GM23338 (cell line): ENCODE measurements at places on chromosomes 6 and 20.

DNA sequence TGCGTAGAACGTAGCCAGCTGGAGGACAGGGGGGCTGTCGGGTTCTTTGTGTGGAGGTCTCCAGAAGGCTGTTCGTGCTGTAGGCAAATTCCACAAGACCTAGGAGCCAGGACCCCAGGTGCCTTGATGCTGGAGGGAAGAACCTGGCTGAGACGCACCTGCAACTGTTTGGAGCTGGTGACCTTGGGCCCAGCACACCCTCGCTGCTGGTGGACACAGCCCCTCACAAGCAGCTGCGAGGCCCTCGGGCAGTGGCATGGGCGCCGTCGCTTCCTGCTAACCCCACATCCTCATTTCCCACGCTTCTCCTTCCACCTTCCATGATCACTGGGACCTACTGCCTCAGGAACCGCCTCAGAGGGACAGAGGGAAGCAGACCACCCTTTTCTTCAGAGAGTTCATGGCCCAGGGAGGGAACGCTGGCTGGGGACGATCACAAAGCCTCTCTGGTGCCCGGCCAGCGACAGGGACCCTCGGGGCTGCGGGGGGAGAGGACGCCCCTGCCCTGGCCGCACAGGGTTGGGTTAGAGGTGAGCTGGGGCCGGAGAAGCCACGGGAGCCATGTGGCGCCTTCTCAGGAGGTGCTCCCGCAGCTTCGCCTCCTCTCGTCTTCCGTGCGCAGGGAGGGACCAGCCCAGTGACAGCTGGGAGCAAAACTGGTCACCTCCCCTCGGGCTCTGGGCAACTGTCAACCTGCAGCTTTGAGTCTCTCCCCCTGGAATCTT lies 18.4 kb downstream of the DLL1 start:
- no peaks in the 10 kb centered on the region for H3K36me3 ChIP-seq
- no peak for DNase-seq
- no peaks in the 10 kb centered on the region for H3K4me1 ChIP-seq
- H3K27ac ChIP-seq = no peak overlapping the region

DNA sequence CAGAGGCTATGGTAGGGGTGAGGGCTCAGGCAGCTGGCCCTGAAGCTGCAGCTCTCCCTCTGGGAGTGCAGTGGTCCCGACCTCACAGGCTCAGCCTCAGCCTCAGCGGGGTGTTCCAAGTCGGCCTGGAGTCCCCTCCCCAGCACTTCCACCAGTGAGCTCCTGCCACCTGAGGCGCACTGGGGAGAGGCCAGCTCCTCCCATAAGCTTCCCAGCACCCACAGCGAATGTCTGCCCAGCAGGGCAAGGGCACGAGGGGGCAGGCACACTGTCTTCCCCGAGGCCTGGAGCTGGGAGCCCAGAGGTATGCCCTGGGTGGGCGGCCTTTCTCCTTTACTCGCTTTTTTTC lies 53.2 kb upstream of the SLCO4A1 start:
- H3K27me3 ChIP-seq = no peaks in the 10 kb centered on the region
- no peak for DNase-seq
- no peak overlapping the region for H3K27ac ChIP-seq
- no peaks in the 10 kb centered on the region for H3K36me3 ChIP-seq

DNA sequence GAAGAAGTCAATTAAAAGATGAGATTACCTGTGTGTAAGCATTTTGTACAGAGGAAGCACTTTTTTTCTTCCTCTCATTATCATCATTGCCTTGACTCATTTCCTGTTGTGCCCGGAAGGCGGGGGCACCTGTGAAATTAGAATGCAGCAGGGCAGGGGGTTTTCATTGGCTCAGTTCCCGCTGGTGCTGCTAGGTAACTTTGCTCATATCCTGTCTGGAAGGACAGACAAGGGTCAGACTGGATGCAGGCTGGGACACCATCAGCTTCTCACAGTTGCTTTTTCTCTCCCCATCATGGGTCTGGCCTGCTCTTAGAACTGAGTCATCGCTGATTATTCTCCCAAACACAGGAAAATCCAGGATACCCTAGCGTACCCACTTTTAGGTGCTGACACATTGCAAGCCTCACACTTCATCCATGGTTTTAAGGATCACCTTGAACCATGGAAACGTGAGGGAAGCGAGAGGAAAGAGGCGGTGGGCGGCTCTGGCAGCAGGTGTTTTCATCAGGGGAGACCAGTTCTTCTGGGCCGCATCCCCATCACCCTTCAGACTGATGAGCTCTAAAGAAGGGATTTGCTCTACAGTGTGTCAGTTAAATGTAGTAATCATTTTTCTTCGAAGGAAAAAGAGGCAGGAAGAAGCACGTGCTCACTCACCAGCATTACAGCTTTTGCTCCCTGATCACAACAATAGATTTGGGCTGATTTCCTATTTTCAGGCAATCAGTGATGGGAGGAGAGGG lies 195.7 kb upstream of the SASH1 start:
- H3K4me3 ChIP-seq = no peak overlapping the region
- no peaks in the 10 kb centered on the region for H3K36me3 ChIP-seq
- DNase-seq = peak; percentile 26
- no peaks in the 10 kb centered on the region for H3K4me1 ChIP-seq

DNA sequence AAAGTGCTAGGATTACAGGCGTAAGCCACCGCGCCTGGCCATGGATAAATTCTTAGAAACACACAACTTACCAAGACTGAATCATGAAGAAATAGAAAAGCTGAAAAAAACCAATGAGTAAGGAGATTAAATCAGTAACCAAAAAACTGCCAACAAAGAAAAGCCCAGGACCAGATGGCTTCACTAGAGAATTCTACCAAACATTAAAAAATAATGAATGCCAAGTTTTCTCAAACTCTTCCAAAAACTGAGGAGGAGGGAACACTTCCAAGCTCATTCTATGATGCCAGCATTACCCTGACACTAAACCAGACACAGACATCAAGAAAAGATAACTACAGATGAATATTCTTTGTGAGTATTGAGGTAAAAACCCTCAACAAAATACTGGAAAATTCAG lies 44.3 kb downstream of the USP49 start:
- H3K4me3 ChIP-seq = no peak overlapping the region
- no peak overlapping the region for H3K27ac ChIP-seq
- no peaks in the 10 kb centered on the region for H3K36me3 ChIP-seq
- H3K4me1 ChIP-seq = no peaks in the 10 kb centered on the region
- DNase-seq = no peak

DNA sequence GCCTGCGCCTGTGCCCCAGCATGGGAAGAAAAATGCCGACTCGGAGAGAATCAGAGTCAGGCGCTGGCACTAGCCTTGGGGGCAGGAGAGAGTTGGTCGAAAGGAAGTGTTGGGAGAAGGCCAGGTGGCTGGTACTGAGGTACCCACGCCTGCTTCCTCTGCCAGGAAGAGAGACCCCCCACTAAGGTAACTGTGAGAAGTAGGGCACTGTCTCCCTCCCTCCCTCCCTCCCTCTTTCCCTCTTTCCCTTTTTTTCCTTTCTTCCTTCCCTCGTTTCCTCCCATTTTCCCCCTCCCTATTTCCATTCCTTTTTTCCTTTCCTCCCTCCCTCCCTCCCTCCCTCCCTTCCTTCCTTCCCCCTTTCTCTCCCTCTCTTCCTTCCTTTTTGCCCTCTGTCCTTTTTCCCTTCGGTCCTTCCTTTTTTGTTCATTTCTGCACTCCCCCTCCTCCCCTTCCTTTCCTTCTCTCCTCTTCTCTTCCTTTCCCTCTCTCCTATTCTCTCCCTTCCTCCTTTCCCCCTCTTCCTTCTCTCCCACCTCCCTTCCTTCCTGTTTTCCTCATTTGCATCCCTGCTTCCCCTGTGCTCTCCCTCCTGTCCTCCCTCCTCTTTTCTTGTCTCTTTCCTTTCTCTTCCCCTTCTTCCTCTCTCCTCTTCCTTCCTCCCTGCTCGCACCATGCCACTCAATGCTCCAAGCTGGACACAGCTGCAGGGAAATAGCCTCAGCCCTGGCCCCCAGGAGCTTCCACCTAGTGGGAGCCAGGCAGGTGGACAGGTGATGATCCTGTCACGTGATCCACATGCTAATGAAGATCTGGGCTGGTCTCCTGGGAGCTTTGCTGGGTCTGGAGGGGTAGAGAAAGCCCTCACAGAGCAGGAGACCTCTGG lies 148.0 kb downstream of the DHX35 start:
- no peaks in the 10 kb centered on the region for H3K27me3 ChIP-seq
- H3K4me1 ChIP-seq = peaks cover 32% of the 10 kb centered on the region
- H3K27ac ChIP-seq = no peak overlapping the region
- H3K36me3 ChIP-seq = no peaks in the 10 kb centered on the region
- no peak overlapping the region for H3K4me3 ChIP-seq
- DNase-seq = peak; percentile 64

- no peak for DNase-seq
- no peak overlapping the region for H3K27ac ChIP-seq
- H3K4me3 ChIP-seq = no peak overlapping the region
- peaks cover 3% of the 10 kb centered on the region for H3K4me1 ChIP-seq
- no peaks in the 10 kb centered on the region for H3K36me3 ChIP-seq
- H3K27me3 ChIP-seq = no peaks in the 10 kb centered on the region
Measured at GRCh38 chr6:39086294-39086693, 28.7 kb downstream of the SAYSD1 start.

DNA sequence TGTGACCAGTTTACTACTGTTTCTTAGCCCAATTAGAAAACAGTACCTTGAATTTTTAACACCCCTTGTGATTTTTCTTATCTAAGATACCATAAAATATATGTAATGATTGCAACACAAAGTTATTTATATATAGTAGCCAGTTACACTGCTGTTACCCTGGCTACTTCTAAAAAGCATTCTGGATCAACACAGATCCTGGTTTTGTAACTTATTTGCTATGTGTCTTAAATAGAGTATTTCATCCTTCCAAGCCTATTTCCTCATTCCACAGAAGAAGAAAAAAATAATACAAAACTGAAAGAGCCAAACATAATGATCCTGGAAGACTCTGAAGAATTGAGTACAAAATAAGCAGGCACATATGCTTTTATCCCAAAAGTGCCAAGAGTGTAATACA lies 19.0 kb upstream of the GSTA4 start:
- H3K27me3 ChIP-seq = no peaks in the 10 kb centered on the region
- no peak overlapping the region for H3K4me3 ChIP-seq
- no peaks in the 10 kb centered on the region for H3K4me1 ChIP-seq

GRCh38 chr20:59683181-59683580 lies 78.8 kb downstream of the PHACTR3 start:
- no peaks in the 10 kb centered on the region for H3K36me3 ChIP-seq
- H3K4me3 ChIP-seq = no peak overlapping the region
- no peak for DNase-seq
- no peak overlapping the region for H3K27ac ChIP-seq
- H3K27me3 ChIP-seq = no peaks in the 10 kb centered on the region

GRCh38 chr6:77072694-77073409 lies 390.4 kb downstream of the HTR1B start:
- no peaks in the 10 kb centered on the region for H3K36me3 ChIP-seq
- H3K27ac ChIP-seq = no peak overlapping the region
- H3K4me1 ChIP-seq = peaks cover 22% of the 10 kb centered on the region; the same call in 1 of the 2 replicates
- no peaks in the 10 kb centered on the region for H3K27me3 ChIP-seq
- no peak for DNase-seq
- H3K4me3 ChIP-seq = no peak overlapping the region

DNA sequence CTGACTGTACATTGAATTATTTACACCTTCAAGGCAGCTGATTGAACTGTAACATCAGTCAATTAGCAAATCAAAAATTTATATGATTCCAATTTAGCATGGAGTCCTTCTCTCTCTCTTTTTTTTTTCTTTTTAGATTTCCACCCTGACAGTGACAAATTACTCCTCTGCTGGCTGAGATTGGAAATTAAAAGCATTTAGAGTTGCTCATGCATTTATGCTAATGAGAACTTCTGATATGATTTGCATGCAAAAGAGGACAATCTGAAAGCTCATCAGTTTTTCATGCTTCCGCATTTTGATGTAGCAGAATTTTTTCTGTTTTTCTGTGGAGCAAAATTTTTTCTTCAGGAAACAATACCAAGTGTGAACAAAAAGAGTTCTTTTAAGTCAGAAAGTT lies 130.5 kb upstream of the NOX3 start:
- DNase-seq = no peak
- H3K36me3 ChIP-seq = no peaks in the 10 kb centered on the region
- no peak overlapping the region for H3K27ac ChIP-seq
- no peak overlapping the region for H3K4me3 ChIP-seq
- H3K4me1 ChIP-seq = peaks cover 9% of the 10 kb centered on the region
- no peaks in the 10 kb centered on the region for H3K27me3 ChIP-seq

GRCh38 chr20:1190847-1191246 lies 6.1 kb upstream of the TMEM74B start:
- H3K4me1 ChIP-seq = peaks cover 18% of the 10 kb centered on the region
- no peak for DNase-seq
- H3K27ac ChIP-seq = no peak overlapping the region
- peaks cover 15% of the 10 kb centered on the region; the same call in 1 of the 2 replicates for H3K27me3 ChIP-seq
- no peaks in the 10 kb centered on the region for H3K36me3 ChIP-seq
- H3K4me3 ChIP-seq = no peak overlapping the region

- peaks cover 33% of the 10 kb centered on the region for H3K4me1 ChIP-seq
- no peak for DNase-seq
- H3K27ac ChIP-seq = no peak overlapping the region
- no peaks in the 10 kb centered on the region for H3K36me3 ChIP-seq
- no peaks in the 10 kb centered on the region for H3K27me3 ChIP-seq
Measured at GRCh38 chr6:22364306-22364705, 67.5 kb upstream of the PRL start.

DNA sequence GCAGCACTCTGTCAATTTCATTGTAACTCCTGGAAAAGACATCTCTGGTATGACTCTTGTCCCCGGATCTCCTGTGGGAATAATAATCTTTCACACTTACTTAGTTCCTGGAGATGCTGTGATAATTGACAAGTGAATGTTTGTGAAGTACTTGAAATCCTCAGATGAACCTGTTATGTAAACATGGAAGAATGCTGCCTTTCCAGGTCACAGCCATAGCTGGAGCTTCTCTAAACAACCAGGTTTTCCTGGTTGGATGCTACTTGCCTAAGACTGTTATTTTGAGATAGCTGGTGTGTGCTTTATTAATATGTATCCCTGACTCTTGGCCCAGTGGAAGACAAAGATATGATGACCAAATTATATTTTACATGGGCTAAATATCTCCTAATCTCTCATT lies 228.6 kb downstream of the KCNQ5 start:
- no peak overlapping the region for H3K27ac ChIP-seq
- H3K36me3 ChIP-seq = no peaks in the 10 kb centered on the region
- H3K4me3 ChIP-seq = no peak overlapping the region
- DNase-seq = no peak

GRCh38 chr6:169176361-169176991 lies 77.2 kb downstream of the THBS2 start:
- H3K4me1 ChIP-seq = no peaks in the 10 kb centered on the region
- H3K36me3 ChIP-seq = no peaks in the 10 kb centered on the region
- H3K4me3 ChIP-seq = no peak overlapping the region

DNA sequence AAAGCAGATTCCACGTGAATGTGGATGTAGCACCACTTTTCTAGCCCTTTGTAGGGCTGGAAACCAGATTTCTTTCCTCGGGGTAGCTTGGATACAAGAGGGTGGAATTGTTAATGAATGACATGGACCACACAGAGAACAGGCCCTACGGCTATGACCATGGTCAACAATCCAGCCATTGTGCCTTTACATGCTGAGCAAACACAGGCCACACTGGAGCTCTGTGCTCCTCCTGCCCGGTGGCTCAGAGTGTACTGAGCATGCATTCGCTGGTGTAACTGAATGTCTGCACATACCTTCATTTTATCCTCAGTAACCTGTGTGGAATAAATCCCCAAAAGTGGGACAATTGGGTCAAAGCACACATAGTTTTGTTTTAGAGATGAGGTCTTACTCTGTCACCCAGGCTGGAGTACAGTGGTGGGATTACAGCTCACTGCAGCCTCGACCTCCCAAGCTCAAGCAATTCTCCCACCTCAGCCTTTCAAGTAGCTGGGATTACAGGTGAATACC lies 32.8 kb downstream of the LRP11 start:
- no peaks in the 10 kb centered on the region for H3K36me3 ChIP-seq
- H3K4me1 ChIP-seq = no peaks in the 10 kb centered on the region
- H3K27ac ChIP-seq = no peak overlapping the region
- no peak for DNase-seq
- H3K27me3 ChIP-seq = no peaks in the 10 kb centered on the region
